NCI-H446 (cell line): ENCODE measurements at places on chromosomes 2 and 18.
A peak's percentile ranks its signal among the peaks of the same experiment; 100 is the strongest.

DNA sequence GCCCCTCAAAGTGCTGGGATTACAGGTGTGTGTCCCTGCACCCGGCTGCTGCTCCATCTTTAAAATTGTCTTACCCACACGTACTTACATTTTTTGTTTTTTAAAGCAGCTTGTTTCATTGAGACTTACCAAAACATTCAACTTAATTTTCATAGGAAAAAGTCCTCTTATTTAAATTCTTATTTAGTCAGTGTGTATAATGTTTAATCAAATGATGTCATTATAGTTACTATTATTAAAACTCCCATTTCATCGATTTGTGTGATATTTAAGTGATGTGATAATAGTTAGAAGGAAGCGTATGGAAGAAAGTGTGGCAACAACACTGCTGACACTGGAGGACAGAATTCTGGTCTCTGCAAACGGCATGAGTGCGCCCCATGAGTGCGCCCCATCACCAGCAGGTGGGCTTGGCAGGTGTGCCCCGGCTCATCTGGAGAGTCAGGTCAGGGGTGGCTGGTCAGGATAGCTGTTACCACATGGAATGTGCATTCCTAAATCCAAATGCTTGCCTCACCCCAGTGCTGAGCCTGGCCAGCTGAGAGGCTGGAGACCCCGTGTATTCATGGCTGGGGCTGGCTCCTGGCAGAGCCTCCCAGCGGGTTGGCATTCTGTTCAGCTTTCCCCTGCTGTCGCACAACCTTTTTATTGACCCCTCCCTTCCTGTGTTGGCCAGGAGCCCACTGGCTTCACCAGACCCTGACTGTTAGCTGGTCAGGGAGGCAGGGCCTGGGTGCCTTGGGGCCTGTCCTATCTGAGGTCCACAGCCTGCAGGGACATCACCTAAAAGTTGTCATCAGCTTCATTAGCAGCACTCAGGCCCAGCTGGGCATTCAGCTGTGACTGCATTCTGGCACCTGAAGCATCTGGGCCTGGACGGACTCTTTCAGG, 79.7 kb downstream of the AGAP1 start:
- DNase-seq = peak; percentile 59

DNA sequence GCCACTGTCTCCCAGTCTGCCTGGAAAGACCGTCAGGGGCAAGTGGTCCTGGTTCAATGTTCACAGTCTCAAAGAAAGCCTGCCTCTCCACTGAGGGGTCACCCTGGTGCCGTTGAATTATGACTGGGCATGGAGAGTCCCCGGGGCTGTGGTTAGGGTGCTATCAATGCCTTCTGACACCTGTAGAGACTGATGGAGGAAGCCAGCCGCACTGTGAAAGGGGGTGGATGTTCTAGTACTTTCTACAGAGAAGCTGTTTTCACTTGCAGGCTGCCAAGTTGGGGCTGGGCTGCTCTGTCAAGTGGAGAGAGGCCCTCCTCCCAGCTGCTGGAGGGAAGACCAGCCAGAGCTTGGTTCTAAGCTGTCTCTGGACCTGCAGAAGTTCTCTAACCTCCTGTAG, 80.5 kb downstream of the BCL2L11 start:
- DNase-seq = no peak

GRCh38 chr2:119204525-119204924, 19.1 kb upstream of the STEAP3 start:
- DNase-seq = no peak

- no peak for DNase-seq
Measured at GRCh38 chr2:45960057-45960863, 308.8 kb downstream of the PRKCE start.

DNA sequence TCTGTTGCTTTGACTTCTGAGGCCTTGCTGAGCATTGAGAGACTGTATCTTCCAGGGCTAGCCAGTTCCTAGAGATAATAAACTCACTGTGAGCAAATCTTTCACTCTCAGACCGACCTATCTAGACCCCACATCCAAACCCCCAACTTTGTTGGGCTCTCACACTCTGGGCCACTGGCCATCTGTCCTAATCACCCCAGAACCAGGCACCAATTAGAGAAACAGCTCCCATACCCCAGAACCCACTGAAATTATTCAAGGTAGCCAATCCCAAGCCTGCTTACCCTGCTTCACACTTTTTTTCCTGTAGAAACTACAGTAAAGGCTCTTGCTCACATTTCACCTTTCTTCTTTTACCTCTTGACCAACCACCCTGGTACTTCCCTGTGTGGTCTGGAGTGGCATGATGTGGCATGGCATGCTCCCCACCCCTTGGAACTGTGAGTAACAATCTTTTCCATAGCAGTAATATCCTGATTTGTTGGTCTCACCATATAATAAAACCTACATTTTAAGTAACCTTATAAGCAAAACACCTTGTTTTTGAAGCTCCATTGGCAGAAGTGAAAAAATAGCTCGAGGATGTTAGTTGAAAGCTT, 55.2 kb downstream of the ANKRD12 start:
- DNase-seq = no peak

DNA sequence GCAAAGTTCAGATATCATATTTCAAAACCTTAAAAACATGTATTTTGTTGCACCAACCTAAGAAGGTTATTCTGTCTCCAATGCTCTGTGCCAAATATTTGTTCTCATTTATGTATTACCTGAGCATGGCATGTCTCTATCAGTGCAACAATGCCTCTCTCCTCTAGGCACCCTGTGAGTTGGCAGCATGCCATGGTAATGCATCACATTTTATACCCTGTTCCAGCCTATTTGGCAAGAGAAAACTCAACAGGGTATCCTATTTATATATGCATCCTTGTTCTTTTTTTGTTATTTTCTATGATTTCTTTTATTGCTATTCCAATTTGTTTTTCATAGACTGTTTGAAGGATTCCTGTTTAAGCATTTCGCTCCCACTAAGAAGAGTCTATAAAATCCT, 126.3 kb upstream of the NRXN1 start:
- peak; percentile 43 for DNase-seq

DNA sequence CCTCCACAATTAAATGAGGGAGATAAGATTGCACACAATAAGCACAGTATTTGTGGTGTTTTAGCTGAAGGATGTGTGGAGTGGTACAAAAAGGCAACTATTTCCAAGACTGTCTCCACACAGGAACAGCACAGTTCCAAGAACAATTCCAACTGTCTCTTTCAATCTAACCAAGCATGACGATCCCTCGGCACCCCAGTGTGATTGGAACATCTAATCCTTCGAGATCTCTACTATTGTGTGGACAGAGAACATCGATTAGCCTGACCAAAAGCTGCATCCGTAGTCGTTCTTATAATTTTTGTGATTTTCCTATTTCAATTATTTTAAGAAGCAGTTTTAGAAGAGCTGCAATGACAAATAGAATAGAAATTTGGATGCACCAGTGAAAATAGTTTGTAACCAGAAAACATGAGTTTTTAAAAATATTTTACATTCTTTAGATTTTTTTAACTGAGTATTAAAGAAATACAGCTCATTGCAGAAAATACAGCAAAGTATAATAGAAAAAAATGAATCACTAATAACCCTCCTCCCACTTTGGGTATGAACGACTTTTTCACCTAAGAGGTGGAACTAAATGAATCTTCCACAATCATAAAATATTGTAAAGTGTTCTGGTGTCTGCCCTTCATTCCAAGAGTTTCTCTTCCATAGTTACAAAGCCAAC, 76.4 kb upstream of the CABLES1 start:
- DNase-seq = no peak

- no peak for DNase-seq
Measured at GRCh38 chr18:5963267-5963666, 67.9 kb upstream of the TMEM200C start.

GRCh38 chr18:43876286-43876685, 599.0 kb upstream of the SYT4 start:
- DNase-seq = no peak

GRCh38 chr2:127027715-127028114, 79.2 kb downstream of the BIN1 start:
- no peak for DNase-seq
